LNCaP clone FGC (cell line): ENCODE measurements at places on chromosomes 4 and X.

GRCh38 chrX:131801066-131801465 is 222.0 kb upstream of the STK26 start:
- DNase-seq = no peak

DNA sequence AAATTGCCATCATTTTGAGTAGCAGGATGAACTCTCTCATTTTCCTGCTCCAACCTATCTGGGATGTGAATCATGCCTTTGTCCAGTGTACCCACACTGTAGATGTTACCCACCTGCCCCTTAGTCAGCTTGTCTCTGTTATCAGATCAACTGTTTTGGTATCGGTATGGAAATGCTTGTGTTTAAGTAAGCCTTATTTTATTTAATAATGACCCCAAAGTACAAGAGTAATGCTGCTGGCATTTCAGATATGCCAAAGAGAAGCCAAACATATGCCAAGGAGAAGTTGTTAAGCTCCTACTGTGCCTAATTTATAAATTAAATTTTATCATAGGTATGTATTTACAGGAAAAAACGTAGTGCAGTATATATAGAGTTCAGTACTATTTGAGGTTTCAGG is 18.6 kb upstream of the RAP1GDS1 start:
- no peak for DNase-seq

DNA sequence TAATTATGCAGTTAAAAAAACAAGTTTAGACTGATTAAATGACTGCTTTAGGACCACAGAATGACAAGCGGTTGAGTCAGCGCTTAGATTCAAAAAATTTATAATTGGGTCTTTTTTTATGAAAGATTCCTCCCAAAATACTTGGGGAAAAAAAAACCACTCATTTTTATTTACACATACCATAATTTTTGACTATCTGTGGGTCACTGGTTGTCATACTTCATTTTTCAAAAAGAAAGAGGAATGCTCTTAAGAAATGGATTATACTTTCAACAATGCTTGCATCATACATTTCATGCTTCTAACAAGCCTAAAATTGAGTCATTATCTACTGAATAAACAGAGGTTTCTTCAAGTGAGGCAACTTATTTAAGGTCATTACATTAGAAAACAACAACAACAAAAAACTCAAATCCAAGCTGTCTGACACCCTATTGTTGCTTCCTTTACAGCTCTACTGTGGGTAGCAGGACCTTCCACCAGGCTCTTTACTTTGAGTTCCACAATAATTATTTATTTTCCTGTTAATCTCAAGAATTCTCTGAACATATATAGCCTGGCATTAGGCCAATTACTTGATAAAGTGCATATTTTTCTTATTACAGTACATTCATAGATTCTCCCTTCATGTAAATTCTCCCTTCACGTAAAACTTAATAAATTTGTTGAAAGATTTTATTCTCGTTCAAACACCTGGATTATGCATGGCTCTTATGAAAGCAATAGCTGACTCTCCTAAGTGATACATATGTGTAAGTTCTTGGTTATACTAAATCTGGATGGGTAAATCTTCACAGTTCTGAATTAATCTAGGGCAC is 445.5 kb downstream of the PCDH10 start:
- no peak for DNase-seq

DNA sequence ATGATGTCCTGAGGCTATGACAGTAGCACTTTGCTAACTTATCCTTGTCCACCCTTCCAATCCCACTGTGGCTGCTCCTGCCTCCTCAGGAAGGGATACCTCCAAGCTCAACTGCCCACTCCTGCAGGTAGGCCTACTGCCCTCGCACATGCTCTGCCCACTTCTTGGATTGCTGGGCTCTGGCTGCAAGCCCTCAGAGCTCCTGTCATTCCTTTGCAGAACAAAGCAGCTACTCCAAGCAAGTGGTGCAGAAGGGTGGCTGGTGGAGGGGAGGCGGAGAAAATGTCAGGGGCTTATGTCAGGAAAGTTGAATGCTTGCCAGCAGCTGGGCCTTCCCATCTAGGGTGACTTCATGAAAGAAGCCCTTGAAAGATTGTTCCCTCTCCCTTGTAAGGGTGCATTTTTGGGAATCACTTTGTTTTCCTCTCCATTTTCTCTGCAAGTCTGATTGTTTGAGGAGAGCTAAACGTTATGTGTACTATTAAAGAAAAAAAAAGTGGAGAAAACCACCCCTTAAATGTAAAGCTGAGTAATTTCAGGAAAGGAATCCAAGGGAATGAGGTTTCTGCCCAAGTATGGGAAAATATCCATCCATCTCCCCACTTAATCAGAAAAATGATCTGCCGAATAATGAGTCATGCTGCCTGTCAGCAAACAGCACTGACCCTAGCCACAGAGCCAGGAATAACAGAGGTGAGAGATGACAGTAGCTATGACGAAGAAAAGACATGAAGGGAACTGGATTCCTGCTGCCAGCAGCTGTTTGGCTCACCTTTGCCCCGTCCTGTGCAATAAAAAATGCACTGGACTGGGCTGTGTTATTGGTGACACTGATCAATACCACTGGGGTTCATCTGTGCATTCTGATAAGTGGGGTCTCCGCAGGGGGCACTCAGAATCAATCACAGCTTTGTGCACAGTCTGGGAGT is 102.0 kb downstream of the RTL5 start:
- DNase-seq = no peak

DNA sequence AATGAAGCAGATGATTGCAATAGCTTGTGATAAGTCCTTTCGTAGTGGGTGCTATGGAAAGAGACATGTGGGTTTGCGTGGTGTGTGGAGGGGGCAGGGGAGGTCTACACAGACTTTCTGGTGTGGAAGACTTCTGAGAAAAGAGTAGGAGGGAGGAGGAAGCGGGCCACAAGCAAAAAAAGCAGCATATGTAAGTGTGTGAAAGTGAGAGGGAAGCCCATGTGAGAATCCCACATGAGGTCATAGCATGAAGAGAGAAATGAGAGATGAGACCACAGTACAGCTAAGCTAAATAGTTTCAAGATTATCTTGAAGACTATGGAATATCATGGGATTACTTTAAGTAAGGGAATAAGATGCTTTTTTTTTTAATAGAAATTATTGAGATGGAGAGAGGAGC is 2039.9 kb upstream of the TENM3 start:
- DNase-seq = no peak

GRCh38 chr4:136227315-136227714 is 1305.0 kb downstream of the PCDH18 start:
- no peak for DNase-seq

GRCh38 chrX:4240541-4241194 is 527.2 kb upstream of the PRKX start:
- no peak for DNase-seq

DNA sequence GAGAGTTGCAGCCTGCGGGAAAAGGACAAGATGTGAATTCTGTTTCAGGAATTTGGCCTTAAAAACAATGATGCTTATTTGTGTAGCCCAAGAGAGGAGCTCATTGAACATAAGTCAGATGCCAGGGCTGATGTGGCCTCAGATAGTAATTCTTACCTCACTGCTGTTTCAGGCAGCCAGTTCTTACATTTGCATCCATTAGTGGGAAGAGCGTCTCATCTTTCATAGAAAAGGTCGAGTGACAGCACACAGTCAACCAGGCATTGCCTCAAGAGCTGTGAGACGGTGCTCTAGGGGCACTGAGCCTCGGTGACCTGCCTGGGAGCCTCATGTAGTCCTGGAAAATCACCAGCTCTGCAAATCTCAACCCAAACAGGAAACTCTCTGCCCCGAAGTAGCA is 174.9 kb upstream of the FRG1 start:
- no peak for DNase-seq

GRCh38 chrX:108071578-108071977 is 19.8 kb downstream of the PSMD10 start:
- no peak for DNase-seq

DNA sequence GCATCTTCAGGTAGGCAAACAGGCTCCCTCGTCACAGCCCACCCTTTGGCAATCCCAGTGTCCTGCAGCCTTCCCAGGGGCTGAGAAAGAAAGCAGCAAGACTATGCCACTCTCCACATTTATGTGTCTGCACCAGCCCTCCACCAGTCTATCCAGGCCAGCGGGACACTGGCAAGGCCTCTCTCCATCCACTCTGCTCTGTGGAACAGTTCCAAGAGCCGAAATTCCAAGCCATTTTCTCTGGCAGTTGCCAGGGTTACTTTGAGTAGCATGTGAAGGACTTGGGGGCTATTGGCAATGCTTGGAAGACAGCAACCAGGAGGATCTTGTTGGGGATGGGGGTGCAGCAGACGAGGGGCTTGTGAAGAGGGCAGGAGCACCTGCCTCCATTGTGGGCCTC is 52.1 kb downstream of the TSC22D3 start:
- no peak for DNase-seq

GRCh38 chrX:105775679-105776078 is 46.7 kb upstream of the NRK start:
- no peak for DNase-seq

- DNase-seq = no peak
These were observed 762.5 kb upstream of the GRIA3 start for GRCh38 chrX:122421434-122422121.

DNA sequence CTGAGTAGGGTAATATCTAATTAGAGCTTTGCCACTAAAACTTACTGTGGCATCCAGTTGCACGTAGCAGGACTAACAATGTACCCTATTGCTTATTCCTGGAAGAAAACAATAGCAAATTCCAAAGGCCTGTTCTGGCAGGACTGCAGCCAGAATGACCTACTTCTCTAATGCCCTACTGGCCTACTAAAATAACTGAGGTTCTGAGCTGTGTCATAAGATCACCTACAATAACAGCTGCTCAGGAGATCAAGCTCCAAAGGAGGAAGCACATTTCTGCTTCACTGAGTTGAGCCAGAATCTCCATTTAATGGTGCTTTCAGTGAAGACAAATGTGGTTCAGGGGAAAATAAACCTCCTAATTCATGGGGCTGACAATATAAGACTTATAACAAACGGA is 42.2 kb upstream of the CXCL8 start:
- no peak for DNase-seq

GRCh38 chr4:70531981-70532380 is 13.6 kb downstream of the AMTN start:
- no peak for DNase-seq

- no peak for DNase-seq
These were observed 531.9 kb downstream of the INPP4B start for GRCh38 chr4:142314247-142314646.

- DNase-seq = no peak
These were observed 28.2 kb upstream of the RPS6KA3 start for GRCh38 chrX:20294957-20295356.

- DNase-seq = no peak
These were observed 199.9 kb downstream of the CXXC4 start for GRCh38 chr4:104294811-104295210.

DNA sequence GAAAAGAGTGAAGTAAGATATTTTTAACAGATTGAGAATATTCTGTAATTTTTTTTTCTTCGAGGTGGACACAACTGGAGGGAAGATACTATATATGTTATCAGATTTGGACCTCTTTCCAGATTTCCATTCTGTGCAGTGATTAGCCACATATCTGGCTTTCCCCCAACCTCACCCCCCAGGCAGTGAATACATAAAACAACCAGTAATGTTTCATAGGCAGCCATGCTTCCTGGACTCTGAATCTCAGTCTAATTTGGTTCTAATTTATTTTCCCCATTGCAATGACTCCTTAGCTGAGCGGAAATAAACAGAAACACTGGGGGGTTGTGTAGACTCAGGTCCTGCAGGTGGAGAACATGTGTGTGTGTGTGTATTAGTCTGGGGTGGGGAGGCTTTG is 226.5 kb downstream of the FBXW7 start:
- no peak for DNase-seq
